ENCODE measurements at places on chromosomes 5 and 9.

DNA sequence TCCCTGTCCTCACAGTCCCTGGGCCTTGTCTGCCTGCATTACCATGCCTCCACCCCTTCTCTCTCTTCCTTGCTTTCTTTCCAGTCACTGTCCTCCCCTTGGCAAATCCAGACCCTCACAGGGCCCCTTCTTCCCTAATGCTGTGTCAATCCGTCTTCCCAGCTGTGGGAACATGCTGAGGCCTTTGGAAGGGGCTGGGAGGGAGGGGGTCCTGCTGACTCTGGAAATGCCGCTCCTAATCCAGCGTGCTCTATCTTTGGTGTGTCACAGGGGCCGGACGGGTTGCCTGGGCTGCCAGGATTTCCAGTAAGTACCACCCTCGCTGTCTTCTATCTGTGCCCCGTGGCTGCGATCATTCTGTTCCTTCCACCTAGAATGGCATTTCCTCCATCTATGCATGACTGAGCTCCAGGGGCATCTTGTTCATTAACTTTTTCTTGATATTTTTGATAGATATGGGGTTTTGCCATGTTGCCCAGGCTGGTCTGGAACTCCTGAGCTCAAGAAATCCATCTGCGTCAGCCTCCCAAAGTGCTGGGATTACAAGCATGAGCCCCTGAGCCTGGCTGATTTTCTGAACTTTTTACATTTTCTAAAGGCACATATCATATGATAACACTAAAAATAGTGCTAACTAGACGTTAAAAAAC lies 64.5 kb upstream of the TGFBR1 start:
- DNase-seq: no peak

GRCh38 chr5:79547982-79548381 lies 34.0 kb upstream of the HOMER1 start:
- DNase-seq: no peak

DNA sequence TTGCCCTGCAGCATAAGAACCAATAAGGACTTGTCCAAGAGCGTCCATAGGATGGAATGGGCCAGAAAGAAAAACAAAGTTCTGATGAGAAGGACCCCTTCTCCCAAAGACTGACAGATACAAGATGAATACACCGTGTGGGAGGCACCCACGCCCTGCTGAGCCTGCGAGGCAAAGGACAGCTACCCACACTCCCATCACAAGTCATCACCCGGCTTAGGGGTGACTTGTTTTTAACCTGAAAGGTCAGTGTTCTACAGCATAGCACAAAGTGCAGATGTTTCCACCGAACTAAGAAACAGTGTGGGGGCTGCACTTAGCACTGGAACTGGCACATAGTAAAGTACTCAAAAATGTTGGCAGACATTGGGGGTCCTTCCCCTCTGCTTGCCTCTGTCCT lies 13.9 kb downstream of the TNIP1 start:
- no peak for DNase-seq

DNA sequence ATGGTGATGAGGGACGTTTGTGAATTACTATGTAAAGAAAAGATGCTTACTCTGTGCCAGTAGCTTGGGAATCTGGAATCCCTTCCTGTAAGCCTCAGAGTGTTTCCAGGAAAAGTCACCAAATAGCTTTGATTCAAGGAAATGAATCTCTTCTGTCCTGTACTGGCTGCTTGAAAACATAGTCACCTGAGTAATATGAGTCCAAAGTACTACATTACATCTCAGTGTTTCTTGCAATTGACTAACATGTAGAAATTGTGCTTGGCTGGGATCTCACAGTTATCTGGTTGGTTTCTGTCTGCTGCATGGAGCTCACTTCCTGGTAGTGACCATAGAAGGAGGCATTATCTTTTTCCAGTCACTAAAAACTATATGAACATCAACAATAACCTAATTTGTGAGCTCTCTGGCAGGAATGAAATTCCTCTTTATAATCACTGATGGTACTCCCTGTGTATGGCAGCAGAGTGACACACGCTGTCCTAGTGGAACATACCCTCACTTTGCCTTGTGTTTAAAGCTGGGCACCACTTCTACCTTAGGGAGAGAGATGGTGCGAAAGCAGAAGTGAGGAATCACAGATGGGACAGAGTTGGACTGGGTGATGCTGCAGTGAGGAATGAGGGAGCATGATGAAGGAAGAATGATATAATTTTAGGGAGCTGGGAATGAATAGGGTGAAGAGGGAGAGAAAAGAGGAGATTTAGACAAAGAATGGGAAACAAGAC lies 568.5 kb downstream of the RAB3C start:
- DNase-seq: no peak

All from stimulated activated CD4-positive, alpha-beta T cell treated with anti-CD3 and anti-CD28 coated beads, Interleukin-4, amount 100 ng/mL, for 4 hours (primary cell).